Heart left ventricle (tissue), 16 donors: ENCODE measurements at places on chromosomes 7 and 10.

GRCh38 chr10:60348982-60349381 is 40.7 kb downstream of the ANK3 start:
- DNase-seq: no peak

- DNase-seq: no peak
Observed at GRCh38 chr10:77867124-77867719, 59.3 kb downstream of the DLG5 start.

- no peak for DNase-seq
Observed at GRCh38 chr10:132311338-132311939, 3.7 kb upstream of the STK32C start.

- no peak for DNase-seq
Observed at GRCh38 chr10:43130770-43131171, 7.5 kb upstream of the CSGALNACT2 start.

- no peak for DNase-seq
Observed at GRCh38 chr7:103871473-103871872, 118.0 kb downstream of the RELN start.

- DNase-seq: no peak
Observed at GRCh38 chr10:125113691-125114371, 46.5 kb downstream of the CTBP2 start.

DNA sequence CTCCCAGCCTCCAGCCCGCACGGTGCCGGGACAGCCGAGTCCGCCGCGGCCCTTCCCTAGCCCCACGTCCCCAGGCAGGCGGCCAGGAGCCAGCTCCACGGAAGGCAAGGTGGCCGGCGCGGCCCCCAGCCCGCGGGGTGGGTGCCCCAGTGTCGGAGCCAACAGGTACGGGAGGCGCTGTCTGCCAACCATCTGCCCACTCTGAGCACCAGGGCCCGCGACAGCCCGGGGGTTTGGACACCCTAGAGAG is 75.8 kb downstream of the CALN1 start:
- DNase-seq: no peak

DNA sequence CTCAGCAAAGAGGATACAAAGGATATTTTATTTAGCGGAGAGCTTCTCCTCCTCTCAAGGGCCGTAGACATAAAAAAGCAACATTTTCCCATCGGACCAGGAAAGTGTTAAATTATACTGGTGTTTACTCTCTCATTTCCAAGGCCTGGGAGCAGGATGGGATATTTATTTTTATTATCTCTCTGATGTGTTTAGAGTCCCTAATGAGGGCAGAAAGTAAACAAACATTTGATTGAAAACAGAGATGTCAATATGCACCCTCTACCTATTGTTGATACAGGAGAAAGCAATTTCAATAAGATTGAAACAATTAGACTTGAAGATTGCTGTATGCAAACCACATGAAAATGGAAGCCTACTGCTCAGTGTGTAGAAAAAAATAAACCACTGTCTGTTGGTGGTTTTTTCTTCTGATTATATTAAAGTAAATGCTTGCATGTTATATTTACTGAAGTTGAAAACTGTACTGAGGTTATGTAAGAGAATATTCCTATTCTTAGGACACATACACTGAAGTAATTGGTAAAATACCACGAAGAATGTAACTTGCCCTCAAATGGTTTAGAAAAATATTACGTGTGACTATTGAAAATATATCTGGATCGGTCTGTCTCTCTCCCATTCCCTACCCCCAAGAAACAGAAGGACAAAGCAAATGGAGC is 59.3 kb downstream of the ATXN7L1 start:
- no peak for DNase-seq

- no peak for DNase-seq
Observed at GRCh38 chr7:67590649-67591048, 594.0 kb downstream of the TYW1 start.

DNA sequence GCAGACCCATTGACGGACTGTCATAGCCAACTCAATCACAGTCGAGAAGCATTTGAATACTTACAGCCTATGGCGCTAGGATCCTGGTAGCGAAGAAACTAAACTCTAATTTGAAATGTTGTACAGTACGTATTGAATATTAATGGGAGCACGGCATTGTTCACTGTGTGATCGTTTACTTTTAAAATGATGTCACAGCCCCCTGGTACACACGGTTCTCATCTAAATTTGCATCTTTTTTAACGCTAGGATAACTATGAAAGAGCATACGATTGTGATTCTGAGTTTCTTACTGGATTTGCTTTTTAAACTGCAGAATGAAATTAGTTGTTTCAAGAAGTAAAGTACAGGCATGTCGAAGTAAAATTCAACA is 895 bp upstream of the NAPEPLD start:
- DNase-seq: no peak

- DNase-seq: no peak
Observed at GRCh38 chr7:124497176-124497575, 268.4 kb downstream of the GPR37 start.

DNA sequence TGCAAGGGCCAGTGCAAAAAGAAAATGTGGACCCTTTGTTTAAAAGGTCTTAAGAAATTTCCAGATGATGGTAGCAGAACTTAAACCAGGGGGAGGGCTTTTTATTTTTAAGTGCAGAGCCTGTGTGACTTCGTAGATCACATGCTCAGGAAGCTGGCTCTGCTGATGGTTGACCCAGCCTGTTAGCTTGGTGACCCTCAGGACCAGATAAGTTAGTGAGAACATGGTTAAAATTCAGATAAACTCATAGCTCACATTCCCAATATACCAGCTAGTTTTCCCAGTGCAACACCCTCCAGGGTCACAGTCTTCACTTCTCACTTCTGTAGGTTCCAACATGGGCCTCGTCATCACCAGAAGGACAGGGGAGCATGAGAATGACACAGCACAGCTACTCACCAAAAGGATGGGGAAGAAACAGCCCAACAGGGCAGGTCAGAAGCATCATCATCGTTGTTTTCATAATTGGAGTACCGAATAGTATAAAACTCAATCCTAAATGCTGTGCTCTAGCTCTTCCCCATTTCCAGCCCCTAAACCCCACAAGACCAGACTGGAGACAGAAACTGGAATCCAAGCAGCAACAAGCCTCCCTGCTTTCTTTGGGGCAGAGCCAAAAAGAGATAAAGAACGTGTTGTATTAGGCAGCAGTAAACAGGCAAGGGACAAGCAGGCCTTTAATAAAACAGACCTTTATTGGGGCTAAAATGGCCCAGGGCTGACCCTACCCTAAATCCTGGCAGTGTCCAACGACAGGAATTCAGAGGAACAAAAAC is 102.2 kb upstream of the ANKRD1 start:
- DNase-seq: no peak

GRCh38 chr10:11353006-11353896 is 258.2 kb downstream of the USP6NL start:
- DNase-seq: no peak

GRCh38 chr7:112084520-112084971 is 121.7 kb downstream of the DOCK4 start:
- no peak for DNase-seq

- DNase-seq: no peak
Observed at GRCh38 chr7:91226411-91226810, 37.8 kb upstream of the FZD1 start.
